ENCODE measurements at places on chromosomes 6 and 20. TPM values are rescaled to one million over a fixed set of nuclear protein-coding genes. Genes with fewer than 3 reads are reported as not detected.

The CCN6 gene
- not detected for total RNA-seq

The ZBTB46 gene
- 0.73 TPM for total RNA-seq

The CAP2 gene
- total RNA-seq, result 10.2 TPM

The FOXS1 gene
- total RNA-seq, result 0.53 TPM

The SIRPD gene
- not detected for total RNA-seq

The MEP1A gene
- not detected for total RNA-seq

The CD93 gene
- total RNA-seq, result not detected

The GJA1 gene
- total RNA-seq, result 62.2 TPM

The ZBTB12 gene
- 2.9 TPM for total RNA-seq

The EPB41L1 gene
- total RNA-seq, result 78.7 TPM

The WFDC12 gene
- total RNA-seq, result not detected

The IYD gene
- 0.01 TPM for total RNA-seq

The CYP21A2 gene
- total RNA-seq, result not detected

The CAGE1 gene
- not detected for total RNA-seq

The VAPB gene
- 57.1 TPM for total RNA-seq

The PRND gene
- not detected for total RNA-seq

The TAP2 gene
- 17.8 TPM for total RNA-seq

The PACRG gene
- not detected for total RNA-seq

The PHACTR1 gene
- 0.11 TPM for total RNA-seq

The EPHA7 gene
- 0.03 TPM for total RNA-seq

The HLA-G gene
- total RNA-seq, result not detected

The HRH3 gene
- total RNA-seq, result not detected

The ZC3H12D gene
- total RNA-seq, result 0.01 TPM

The C6orf141 gene
- 8.7 TPM for total RNA-seq

The SLC35F1 gene
- not detected for total RNA-seq

The LST1 gene
- total RNA-seq, result 0.17 TPM

The PTCRA gene
- total RNA-seq, result not detected

The PAX1 gene
- 0.02 TPM for total RNA-seq

The LGSN gene
- total RNA-seq, result 2.4 TPM
